ENCODE measurements at places on chromosomes 7 and 10.

- peak; percentile 46 for DNase-seq
Observed at GRCh38 chr7:1977876-1978441, 254.8 kb downstream of the MAD1L1 start.

GRCh38 chr7:493661-494251 is 25.9 kb downstream of the PDGFA start:
- peak; percentile 22 for DNase-seq

GRCh38 chr10:84352251-84352842 is 24.0 kb downstream of the CCSER2 start:
- DNase-seq, result peak; percentile 71

GRCh38 chr10:51100221-51100620 is 25.9 kb downstream of the PRKG1 start:
- DNase-seq, result no peak

DNA sequence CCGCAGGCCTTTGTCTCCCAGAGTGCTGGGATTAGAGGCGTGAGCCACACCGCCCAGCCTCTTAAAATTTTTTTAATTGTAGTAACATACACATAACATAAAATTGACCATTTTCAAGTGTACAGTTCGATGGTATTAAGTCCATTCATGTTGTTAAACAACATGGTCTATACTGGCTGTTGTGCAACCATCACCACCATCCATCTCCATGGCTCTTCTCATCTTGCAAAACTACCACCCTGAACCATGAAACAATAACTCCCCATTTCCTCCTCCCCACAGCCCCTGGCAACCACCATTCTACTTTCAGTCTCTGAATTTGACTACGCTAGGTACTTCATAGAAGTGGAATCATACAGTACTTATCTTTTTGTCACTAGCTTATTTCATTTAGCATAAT is 7.9 kb upstream of the ZFYVE27 start:
- DNase-seq, result no peak

- no peak for DNase-seq
Observed at GRCh38 chr7:74105992-74106391, 22.4 kb downstream of the LIMK1 start.

DNA sequence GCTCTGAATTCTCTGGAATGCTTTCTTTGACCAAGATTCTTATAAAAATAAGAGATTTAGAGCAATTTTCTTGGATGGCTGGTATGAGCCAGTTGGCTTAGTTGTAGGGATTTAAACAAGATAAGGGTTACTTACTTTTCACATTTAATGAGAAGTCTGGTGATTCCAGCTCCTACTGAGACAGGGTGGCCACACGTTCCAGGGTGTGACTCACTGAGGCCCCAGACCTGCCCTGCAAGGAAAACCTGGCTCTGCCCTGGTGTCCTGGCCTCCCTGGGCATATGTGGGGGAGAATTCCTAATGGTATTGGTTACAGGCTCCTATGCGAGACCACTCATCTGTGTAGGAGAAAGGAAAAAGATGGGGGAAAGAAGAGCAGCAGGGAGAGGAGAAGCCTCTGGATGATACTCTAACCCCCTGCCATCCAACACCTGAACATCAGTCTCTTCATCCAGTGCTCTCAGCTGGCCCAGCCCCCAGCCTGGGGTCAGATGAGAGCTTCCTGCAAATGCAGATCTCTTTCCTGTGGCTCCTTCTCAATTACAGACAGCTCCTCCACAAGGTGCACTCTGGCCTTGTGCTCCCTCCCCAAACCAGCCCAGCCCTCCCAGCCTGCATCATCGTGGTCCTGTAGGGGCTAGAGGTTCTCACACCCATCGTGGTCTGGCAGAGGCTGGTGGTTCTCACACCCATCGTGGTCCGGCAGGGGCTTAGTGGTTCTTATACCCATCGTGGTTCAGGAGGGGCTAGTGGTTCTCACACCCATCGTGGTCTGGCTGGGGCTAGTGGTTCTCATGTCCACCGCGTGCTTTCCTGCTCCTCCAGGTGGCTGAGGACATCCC is 139.9 kb downstream of the EGFR start:
- DNase-seq, result no peak

GRCh38 chr10:59892697-59893096 is 13.7 kb downstream of the CCDC6 start:
- DNase-seq, result no peak

DNA sequence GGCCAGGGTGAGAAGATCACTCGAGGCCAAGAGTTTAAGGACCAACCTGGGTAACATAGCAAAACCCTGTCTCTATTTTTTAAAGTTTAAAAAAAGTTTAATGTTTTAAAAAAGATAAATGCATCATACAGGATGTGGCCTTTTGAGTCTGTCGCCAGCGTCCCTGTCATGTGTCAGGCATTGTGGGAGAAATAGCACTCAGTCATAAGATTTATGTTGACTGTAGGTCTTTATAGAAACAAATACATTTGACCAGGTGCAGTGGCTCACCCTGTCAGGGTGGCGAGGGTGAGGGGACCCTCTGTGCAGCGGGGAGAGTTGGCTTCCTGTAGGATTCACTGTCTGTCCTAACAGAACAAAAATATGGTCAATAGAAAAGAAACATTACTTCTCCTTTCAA is 63.5 kb upstream of the SH2B2 start:
- DNase-seq, result no peak

GRCh38 chr7:55306331-55306730 is 58.8 kb upstream of the LANCL2 start:
- no peak for DNase-seq

DNA sequence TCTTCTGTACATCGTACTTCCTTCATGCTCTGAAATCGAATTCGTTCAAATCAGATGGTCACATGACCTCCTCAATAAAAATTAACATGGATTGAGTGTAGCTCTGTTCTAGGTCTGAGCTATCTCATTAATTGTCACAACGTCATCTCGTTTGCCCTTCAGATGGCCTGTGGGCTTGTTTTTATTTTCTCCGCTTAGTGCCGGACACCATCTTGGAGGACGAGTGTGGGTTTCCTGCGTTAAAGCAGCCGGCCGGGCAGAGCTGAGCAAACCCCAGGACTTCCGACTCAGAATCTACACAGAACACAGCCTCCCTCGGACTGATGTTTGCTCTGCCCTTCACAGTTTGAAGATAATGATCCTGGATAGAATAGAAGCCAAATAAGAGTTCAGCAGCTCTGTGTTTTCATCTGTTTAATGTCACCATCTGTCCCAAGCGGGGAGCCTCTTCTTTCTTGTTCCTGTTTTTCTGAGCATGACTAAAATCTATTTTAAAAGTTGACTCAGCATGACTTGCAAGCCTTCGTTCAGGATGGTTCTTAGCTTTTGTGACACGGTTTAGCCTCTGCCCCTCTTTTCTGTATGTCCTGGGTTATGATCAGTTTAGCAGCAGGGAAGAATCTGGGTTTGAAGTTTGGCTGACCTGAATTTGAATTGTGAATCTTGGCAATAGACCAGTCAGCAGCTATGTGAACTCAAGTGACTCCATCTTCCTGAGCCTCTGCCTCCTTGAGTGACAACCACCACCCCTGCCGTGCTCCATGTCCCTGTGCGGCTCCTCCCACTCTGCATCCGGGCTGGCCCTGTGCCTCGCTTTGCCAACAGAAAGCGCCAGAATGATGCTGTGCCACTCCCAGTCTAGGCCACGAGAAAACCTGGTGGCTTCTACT is 30.6 kb upstream of the GALNTL5 start:
- DNase-seq, result peak; percentile 89

- DNase-seq, result no peak
Observed at GRCh38 chr7:2892549-2892948, 48.4 kb upstream of the GNA12 start.

Measured in mucosa of descending colon (tissue), 3 donors.